ENCODE measurements at places on chromosomes 12 and 14.

DNA sequence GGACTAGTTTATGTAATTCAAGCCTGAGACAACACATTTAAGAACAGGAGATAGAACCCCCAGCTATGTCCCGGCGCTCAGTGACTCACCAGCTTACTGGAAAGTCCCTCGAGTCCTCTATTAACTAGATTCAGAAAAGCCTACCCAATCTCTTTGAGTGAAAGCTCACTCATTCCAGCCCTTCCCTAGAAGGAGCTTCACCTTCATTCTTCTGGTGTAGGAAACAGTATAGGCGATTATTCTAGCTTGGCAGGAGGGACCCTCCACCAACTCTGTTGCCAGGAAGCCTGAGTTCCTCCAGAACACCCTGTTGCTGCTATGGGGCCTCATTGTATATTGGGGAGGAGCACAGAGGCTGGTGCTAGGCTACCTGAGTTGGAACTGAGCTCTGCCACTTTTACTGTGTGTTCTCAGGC lies 57.2 kb upstream of the AEBP2 start:
- peak; percentile 21 for DNase-seq

DNA sequence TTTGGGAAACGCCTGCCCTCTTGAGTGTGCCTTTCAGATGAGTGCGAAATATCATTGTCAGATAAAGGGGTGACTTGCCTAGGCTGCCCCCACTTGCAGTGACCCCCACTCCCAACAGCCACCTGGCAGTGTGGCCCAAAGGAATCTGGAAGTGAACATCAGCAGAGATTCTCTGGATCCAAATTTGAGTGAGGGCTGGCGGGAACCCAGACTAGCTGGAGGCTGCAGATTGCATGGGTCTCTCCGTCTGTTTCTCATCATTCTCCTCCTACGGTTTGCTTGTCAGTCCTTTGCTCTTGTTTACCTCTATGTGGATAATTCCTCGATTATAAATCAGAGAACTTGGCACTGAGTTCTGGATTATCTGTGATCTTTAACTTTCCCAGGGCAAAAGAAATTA lies 280.8 kb downstream of the ZFP36L1 start:
- DNase-seq = no peak

- no peak for DNase-seq
These were observed 250.6 kb downstream of the KSR2 start for GRCh38 chr12:117718141-117718540.

GRCh38 chr14:67837011-67837624 lies 17.5 kb downstream of the RAD51B start:
- no peak for DNase-seq

Measured in stimulated activated CD4-positive, alpha-beta T cell treated with anti-CD3 and anti-CD28 coated beads, Interleukin-2, amount 100 ng/mL, for 48 hours (primary cell).